ENCODE measurements at places on chromosomes 1 and 21. TPM values are rescaled to one million over a fixed set of nuclear protein-coding genes. Genes with fewer than 3 reads are reported as not detected.
A peak's percentile ranks its signal among the peaks of the same experiment; 100 is the strongest.

GRCh38 chr1:173913111-173913510 lies 4.0 kb downstream of the SERPINC1 start:
- H3K36me3 ChIP-seq = no peaks in the 10 kb centered on the region
- no peaks in the 10 kb centered on the region for H3K4me1 ChIP-seq
- no peaks in the 10 kb centered on the region for H3K27me3 ChIP-seq
- DNase-seq = no peak
- no peak overlapping the region for H3K4me3 ChIP-seq
- no peak overlapping the region for H3K27ac ChIP-seq

GRCh38 chr1:57262472-57262871 lies 161.4 kb downstream of the DAB1 start:
- no peaks in the 10 kb centered on the region for H3K36me3 ChIP-seq
- H3K27me3 ChIP-seq = no peaks in the 10 kb centered on the region
- no peak for DNase-seq
- no peak overlapping the region for H3K27ac ChIP-seq
- H3K4me3 ChIP-seq = no peak overlapping the region

DNA sequence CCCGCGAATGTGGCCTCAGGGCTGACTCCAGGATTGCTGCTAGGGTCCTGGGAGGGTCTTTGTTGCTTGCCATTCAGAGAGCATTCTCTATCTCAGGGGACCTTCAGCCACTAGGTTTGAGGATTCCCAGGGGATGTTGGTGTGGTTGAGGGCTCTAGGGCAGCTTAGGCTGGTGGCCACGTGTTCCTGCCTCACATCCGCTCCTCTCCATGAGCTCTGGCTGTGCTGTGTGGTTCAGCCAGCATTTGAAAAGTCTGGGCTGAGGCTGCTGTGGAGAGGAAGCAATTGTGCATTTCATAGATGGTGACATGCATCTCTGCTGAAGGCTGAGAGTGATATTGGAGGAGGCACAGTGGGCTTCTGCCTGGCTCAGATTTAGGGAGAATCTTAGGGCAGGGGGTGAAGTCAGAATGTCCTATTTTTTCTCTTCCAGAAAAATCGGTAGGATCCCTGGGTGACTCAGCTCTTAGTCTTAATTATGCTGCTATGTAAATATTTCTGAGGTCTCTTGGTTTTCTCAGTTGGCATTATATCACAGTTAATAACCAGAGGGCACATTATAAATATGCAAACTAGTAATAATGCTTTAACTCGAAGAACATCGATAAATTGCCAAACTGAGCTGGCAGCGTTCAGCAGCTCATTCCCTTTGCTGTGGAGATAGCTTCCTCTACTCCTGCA lies 182.3 kb downstream of the CAMTA1 start:
- peaks cover 21% of the 10 kb centered on the region for H3K4me1 ChIP-seq
- no peaks in the 10 kb centered on the region for H3K36me3 ChIP-seq
- H3K27ac ChIP-seq = no peak overlapping the region

The S100A8 gene
- total RNA-seq = 37.1 TPM

DNA sequence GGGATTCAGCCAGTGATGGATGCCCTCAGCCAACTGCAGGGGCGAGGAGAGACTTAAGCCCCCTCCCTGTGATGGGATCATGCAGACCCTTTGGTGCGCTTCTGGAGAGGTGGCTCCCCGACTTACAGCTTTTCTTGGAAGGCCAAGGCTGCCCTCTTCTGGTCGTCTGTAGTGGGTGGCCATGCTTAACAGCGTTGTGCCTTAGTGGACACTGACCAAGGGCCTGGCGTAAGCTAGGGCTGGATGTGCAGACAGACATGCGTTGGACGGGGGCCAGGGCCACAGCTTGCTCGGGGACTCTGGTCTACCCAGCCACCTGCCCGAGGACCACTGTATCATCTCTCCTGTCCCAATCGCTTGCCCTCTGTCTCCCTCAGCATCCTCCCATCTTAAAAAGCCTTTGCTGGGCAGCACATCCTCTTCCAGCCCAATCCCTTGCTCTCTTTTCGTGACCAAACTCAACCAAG lies 5.5 kb downstream of the AZIN2 start:
- no peak overlapping the region for H3K27ac ChIP-seq
- no peaks in the 10 kb centered on the region for H3K27me3 ChIP-seq
- H3K4me3 ChIP-seq = no peak overlapping the region
- H3K4me1 ChIP-seq = peaks cover 12% of the 10 kb centered on the region
- no peaks in the 10 kb centered on the region for H3K36me3 ChIP-seq
- peak; percentile 82 for DNase-seq

GRCh38 chr1:45884700-45885099 lies 81.3 kb downstream of the MAST2 start:
- DNase-seq = no peak
- H3K4me1 ChIP-seq = no peaks in the 10 kb centered on the region
- no peak overlapping the region for H3K4me3 ChIP-seq
- no peaks in the 10 kb centered on the region for H3K27me3 ChIP-seq

- H3K27me3 ChIP-seq = no peaks in the 10 kb centered on the region
- no peaks in the 10 kb centered on the region for H3K36me3 ChIP-seq
- H3K4me3 ChIP-seq = no peak overlapping the region
- peaks cover 5% of the 10 kb centered on the region for H3K4me1 ChIP-seq
- no peak for DNase-seq
- no peak overlapping the region for H3K27ac ChIP-seq
These were observed 6.8 kb downstream of the CD52 start for GRCh38 chr1:26324550-26324949.

The POU2F1 gene
- total RNA-seq = 10.9 TPM

- no peaks in the 10 kb centered on the region for H3K4me1 ChIP-seq
- H3K27ac ChIP-seq = no peak overlapping the region
- no peak overlapping the region for H3K4me3 ChIP-seq
- no peaks in the 10 kb centered on the region for H3K36me3 ChIP-seq
- H3K27me3 ChIP-seq = no peaks in the 10 kb centered on the region
- DNase-seq = no peak
These were observed 448.2 kb downstream of the BRINP3 start for GRCh38 chr1:190029441-190029840.

DNA sequence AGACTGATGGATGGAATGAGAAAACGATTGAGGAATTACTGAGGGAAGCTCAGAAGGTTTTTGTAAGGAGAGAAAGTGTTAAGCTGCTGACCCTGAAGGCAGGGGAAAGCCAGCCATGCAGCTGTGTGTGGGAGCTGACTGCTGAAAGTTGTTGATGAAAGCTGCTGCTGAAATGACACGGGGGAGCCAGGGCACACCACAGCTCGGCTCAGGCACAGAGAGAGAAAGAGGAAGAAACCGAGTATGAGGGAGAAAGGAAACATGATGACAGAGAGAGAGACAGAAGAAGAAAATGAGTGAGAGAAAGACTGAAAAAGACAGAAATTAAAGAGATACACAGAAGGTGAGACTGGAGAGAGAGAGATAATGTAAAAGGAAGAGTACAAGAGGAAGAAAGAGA lies 115.5 kb downstream of the LRRC53 start:
- no peaks in the 10 kb centered on the region for H3K4me1 ChIP-seq
- H3K4me3 ChIP-seq = no peak overlapping the region
- no peaks in the 10 kb centered on the region for H3K36me3 ChIP-seq
- H3K27me3 ChIP-seq = no peaks in the 10 kb centered on the region
- DNase-seq = no peak

DNA sequence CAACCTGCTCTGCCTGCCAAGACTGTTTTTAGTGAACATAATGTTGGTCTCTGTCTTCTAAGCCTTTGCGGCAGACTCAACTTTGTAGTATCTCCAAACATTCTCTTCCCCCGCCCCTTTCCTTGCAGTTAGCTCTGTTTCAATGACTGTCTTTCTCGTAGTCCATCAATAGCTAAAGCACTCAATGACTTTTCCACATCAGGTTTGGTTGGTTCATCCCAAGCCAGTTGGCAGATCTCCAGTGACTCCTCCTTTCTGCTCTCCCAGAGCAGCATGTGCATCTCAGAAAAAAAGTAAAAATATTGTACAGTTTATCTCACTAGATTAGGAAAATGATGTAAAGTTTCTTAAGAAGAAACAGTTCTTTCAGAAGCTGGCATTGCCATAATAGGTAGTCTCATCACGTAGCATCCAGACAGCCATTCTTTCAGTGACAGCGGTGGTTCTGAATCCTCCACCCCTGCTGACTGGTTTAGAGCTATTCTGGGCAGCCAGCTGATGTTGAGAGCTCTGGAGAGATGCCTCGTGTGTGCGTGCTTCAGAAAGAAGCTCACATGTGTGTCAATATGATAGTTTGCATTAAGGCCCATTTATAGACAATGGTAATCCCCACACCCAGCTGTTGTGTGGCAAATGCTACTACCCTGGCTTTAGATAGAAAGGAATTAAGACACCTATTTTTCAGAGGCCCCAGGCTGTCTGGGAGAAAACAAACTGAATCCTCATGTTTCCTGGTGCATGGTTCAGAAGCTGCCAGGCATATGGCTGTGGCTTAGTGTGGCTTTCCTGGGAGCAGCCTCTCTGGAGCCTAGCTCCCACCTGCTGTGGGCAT lies 53.2 kb downstream of the CNN3 start:
- H3K4me1 ChIP-seq = no peaks in the 10 kb centered on the region
- no peaks in the 10 kb centered on the region for H3K36me3 ChIP-seq

GRCh38 chr1:192936313-192937018 lies 122.7 kb downstream of the UCHL5 start:
- no peak overlapping the region for H3K4me3 ChIP-seq
- no peak for DNase-seq
- no peaks in the 10 kb centered on the region for H3K27me3 ChIP-seq
- H3K27ac ChIP-seq = no peak overlapping the region
- H3K4me1 ChIP-seq = no peaks in the 10 kb centered on the region
